D341Med (cell line): ENCODE measurements at places on chromosomes 2 and 18.

DNA sequence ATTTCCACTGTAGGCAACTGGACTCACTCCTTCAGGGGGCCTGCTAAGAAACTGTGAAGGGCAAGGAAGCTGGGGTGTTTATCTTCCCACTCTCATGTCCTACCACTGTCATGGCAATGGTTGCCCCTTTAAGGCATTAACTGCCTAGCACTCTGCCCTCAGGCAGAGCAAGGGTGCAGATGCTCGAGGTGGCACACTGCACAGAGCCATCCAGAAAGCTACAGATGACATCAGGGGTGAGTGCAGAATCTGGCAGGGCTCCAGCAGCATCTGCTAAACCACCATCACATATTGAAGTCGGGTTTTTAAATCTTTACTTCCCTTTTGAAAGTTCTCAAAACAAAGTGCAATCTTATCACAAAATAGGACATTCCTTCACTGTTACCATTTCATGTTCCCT is 75.4 kb downstream of the RAPGEF4 start:
- DNase-seq, result no peak

DNA sequence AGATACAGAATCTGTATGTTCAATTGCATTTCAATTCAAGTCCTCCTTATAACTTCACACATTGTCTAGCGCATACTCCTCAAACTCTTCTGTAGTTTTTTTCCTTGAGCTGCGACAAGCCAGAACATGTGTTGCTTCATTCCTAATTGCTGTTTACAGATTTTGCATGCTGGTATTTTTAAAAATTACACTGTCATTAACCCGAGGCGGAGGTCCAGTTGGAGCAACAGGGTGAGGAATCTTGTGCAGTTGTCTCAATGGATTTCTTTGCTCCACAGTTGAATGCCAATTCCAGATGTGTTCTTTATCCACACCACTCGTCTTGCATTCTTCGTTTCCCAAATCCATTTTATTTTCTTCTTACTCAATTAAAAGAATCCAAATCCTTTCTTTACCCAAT is 16.4 kb upstream of the SERPINB13 start:
- DNase-seq, result no peak

- no peak for DNase-seq
These were observed 32.4 kb downstream of the BCL11A start for GRCh38 chr2:60520917-60521539.

GRCh38 chr2:189363559-189363958 is 77.7 kb upstream of the WDR75 start:
- DNase-seq, result no peak

- no peak for DNase-seq
These were observed 297.1 kb downstream of the ASXL3 start for GRCh38 chr18:33875029-33875565.

DNA sequence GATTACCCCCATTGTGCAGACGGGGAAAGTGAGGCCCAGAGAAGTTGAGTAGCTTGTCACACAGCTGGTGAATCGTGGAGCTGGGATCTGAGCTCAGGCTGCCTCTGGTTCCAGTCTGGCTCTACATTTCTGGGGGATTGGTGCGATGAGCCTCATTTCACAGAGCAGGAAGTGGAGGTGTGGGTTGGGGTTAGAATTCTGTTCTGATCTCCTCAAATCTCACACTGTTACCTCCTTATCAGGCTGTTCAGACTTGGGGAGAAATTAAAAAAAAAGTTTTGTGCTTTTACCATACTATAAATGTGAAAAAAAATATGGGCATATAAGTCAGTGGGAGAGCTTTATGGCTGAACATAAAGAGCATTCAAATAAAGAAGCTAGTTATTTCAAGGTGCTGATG is 21.6 kb downstream of the SH3RF3 start:
- no peak for DNase-seq

GRCh38 chr2:127163921-127164320 is 56.2 kb downstream of the CYP27C1 start:
- no peak for DNase-seq

DNA sequence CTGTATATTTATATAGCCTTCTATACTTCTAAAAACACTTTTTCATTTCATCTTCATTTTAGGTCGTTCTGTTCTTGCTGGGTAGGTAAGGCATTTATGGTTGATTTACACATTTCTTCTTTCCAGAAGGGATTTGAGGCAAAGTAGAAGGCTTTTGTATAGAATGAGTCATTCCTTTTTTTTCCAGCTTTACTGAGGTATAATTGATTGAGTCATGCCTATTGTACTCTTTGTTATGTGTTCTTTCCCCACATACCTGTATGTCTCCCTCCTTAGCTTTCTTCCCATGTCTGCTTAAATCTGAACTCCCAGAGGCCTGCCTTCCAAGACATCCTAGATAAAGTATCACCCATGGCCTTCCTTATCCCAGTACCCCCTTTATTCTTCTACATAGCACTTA is 4.8 kb upstream of the CDC42EP3 start:
- no peak for DNase-seq

- no peak for DNase-seq
These were observed 1.8 kb upstream of the COBLL1 start for GRCh38 chr2:164843346-164843911.

GRCh38 chr2:8087480-8087840 is 594.4 kb upstream of the ID2 start:
- no peak for DNase-seq

- no peak for DNase-seq
These were observed 1.3 kb upstream of the ITPRIPL1 start for GRCh38 chr2:96323849-96324248.
